Activated CD4-positive, alpha-beta T cell treated with anti-CD3 and anti-CD28 coated beads, Interleukin-2, amount 50 U/mL, for 24 hours (primary cell): ENCODE measurements at places on chromosomes 5 and 9.

DNA sequence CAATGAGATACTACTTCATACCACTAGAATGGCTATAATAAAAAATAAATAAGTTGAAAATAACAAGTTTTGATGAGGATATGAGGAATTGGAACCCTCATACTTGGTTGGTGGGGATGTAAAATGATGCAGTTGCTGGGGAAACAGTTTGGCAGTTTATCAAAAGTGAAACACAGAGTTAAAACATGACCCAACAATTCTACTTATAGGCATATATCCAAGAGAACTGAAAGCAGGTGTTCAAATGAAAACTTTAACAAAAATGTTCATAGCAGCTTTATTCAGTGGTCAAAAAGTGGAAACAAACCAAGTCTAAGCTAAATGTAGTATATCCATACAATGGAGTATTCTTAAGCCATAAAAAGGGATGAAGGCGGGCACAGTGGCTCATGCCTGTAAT, 13.1 kb upstream of the LHFPL2 start:
- no peak for DNase-seq

- no peak for DNase-seq
These were observed 119.7 kb downstream of the CETN3 start for GRCh38 chr5:90289837-90290236.

DNA sequence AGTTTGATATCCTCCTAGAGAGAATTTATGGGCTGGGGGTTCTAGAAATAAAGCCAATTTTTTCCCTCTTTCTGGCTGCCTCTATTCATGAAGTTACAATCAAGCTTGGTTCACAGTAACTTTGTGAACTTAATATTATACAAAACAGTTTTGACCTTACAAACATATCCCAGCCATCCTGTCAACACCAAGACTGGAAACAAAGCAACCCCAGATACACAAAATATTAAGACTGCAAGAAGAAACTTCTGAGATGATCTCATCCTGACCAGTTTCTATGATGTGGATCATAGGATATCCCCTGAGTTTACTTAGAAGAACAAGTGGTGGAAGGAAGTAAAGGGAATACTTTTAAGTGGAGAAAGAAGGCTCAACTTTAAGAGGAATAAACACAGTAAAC, 28.3 kb upstream of the CER1 start:
- no peak for DNase-seq

GRCh38 chr5:7897014-7897600, 28.2 kb downstream of the MTRR start:
- DNase-seq: no peak
